ENCODE measurements at places on chromosomes 5 and 9. TPM values are rescaled to one million over a fixed set of nuclear protein-coding genes. Genes with fewer than 3 reads are reported as not detected.

DNA sequence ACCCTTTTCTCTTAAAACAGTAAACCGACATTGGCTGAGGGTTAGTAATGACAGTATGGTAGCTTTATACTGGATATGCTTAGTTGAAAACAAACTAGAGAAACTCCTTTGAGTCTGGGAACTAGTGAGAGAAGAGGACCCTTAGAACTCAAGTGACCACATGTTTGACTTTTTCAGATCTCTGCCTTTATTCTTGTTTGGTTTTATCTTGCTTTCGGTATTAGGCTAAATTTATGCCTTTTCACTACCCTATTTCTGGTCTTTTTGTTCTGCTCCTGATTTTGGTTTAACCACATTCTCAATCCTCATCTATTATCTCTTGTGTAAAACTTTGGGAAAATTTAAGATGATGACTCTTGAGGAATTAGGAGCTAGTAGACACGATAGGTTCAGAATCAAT lies 11.0 kb downstream of the SNAPC3 start:
- H3K36me3 ChIP-seq = peaks cover 42% of the 10 kb centered on the region
- no peak for DNase-seq
- H3K27ac ChIP-seq = no peak overlapping the region
- peaks cover 17% of the 10 kb centered on the region for H3K4me1 ChIP-seq
- H3K27me3 ChIP-seq = no peaks in the 10 kb centered on the region

GRCh38 chr5:17308326-17309065 lies 91.1 kb downstream of the BASP1 start:
- no peaks in the 10 kb centered on the region for H3K27me3 ChIP-seq
- no peak for DNase-seq
- H3K4me3 ChIP-seq = no peak overlapping the region
- H3K36me3 ChIP-seq = no peaks in the 10 kb centered on the region

The FCN2 gene
- total RNA-seq = not detected

The FRRS1L gene
- 4.8 TPM for total RNA-seq

- DNase-seq = no peak
- H3K4me1 ChIP-seq = peaks cover 11% of the 10 kb centered on the region
- H3K4me3 ChIP-seq = no peak overlapping the region
- no peaks in the 10 kb centered on the region for H3K27me3 ChIP-seq
- no peak overlapping the region for H3K27ac ChIP-seq
These were observed 7.1 kb downstream of the CCNH start for GRCh38 chr5:87405472-87406155.

GRCh38 chr5:56683281-56683680 lies 132.1 kb upstream of the MAP3K1 start:
- no peaks in the 10 kb centered on the region for H3K27me3 ChIP-seq
- no peak overlapping the region for H3K27ac ChIP-seq
- H3K4me1 ChIP-seq = peaks cover 2% of the 10 kb centered on the region

The PKD2L2 gene
- 0.39 TPM for total RNA-seq

The SURF4 gene
- total RNA-seq = 137 TPM

GRCh38 chr9:79651251-79651795 lies 79.6 kb downstream of the TLE4 start:
- H3K27me3 ChIP-seq = no peaks in the 10 kb centered on the region
- peaks cover 3% of the 10 kb centered on the region for H3K4me1 ChIP-seq
- no peak overlapping the region for H3K27ac ChIP-seq
- H3K36me3 ChIP-seq = peaks cover 4% of the 10 kb centered on the region

The GGTA1 gene
- 12.5 TPM for total RNA-seq

The PNPLA7 gene
- total RNA-seq = 4.2 TPM

DNA sequence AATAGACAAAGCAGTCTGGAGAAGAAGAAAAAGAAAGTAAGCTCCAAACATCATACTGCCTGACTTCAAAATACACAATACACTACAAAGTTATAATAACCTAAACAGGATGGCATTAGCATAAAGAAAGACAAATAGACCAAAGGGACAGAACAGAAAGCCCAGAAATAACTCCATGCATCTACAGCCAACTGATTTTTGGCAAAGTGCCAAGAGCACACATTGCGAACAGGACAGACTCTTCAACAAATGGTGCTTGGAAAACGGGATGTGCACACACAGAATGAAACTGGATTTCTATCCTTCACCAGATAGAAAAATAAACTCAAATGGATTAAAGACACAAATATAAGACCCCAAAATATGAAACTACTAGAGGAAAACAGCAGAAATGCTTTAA lies 66.6 kb upstream of the SPATA31E1 start:
- DNase-seq = no peak
- H3K4me1 ChIP-seq = peaks cover 4% of the 10 kb centered on the region
- no peaks in the 10 kb centered on the region for H3K36me3 ChIP-seq
- no peak overlapping the region for H3K4me3 ChIP-seq
- no peaks in the 10 kb centered on the region for H3K27me3 ChIP-seq

The DCTN3 gene
- 104 TPM for total RNA-seq

- no peak overlapping the region for H3K4me3 ChIP-seq
- no peak overlapping the region for H3K27ac ChIP-seq
These were observed 8.5 kb downstream of the CDH12 start for GRCh38 chr5:22844636-22845035.

GRCh38 chr5:14286574-14287421 lies 143.7 kb downstream of the TRIO start:
- H3K4me3 ChIP-seq = no peak overlapping the region
- no peaks in the 10 kb centered on the region for H3K27me3 ChIP-seq
- no peak for DNase-seq

The FOXD1 gene
- 11.4 TPM for total RNA-seq

- H3K27ac ChIP-seq = no peak overlapping the region
- H3K36me3 ChIP-seq = no peaks in the 10 kb centered on the region
- H3K27me3 ChIP-seq = no peaks in the 10 kb centered on the region
- DNase-seq = no peak
- H3K4me3 ChIP-seq = no peak overlapping the region
- no peaks in the 10 kb centered on the region for H3K4me1 ChIP-seq
These were observed 143.1 kb upstream of the RANBP3L start for GRCh38 chr5:36444582-36445418.

The BTNL3 gene
- 0.13 TPM for total RNA-seq

- no peak overlapping the region for H3K27ac ChIP-seq
- no peaks in the 10 kb centered on the region for H3K4me1 ChIP-seq
These were observed 2071.2 kb upstream of the CDH6 start for GRCh38 chr5:29122306-29122705.

The GPR151 gene
- not detected for total RNA-seq

The PCDHA3 gene
- 1.9 TPM for total RNA-seq
